Left lobe of liver (tissue), 2 donors: ENCODE measurements at places on chromosomes 7 and 10. TPM values are rescaled to one million over a fixed set of nuclear protein-coding genes. Genes with fewer than 3 reads are reported as not detected.
A peak's percentile ranks its signal among the peaks of the same experiment; 100 is the strongest.

DNA sequence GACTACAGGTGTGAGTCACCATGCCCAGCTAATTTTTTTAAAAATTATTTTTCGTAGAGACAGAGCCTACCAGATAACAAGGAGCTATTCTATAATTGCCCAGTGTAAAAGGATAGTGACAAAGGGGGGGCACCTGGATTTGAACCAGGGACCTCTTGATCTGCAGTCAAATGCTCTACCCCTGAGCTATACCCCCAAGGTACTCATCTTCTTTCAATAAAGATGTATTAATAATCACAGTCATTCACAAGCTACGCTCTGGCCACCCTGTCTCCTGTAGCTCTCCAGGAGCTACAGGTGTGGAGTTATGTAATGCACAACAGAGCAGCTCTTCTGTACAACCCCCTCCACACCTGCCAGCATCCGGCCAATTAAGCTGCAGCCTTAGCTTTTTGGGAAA is 83.5 kb downstream of the ZNF777 start:
- DNase-seq = no peak

DNA sequence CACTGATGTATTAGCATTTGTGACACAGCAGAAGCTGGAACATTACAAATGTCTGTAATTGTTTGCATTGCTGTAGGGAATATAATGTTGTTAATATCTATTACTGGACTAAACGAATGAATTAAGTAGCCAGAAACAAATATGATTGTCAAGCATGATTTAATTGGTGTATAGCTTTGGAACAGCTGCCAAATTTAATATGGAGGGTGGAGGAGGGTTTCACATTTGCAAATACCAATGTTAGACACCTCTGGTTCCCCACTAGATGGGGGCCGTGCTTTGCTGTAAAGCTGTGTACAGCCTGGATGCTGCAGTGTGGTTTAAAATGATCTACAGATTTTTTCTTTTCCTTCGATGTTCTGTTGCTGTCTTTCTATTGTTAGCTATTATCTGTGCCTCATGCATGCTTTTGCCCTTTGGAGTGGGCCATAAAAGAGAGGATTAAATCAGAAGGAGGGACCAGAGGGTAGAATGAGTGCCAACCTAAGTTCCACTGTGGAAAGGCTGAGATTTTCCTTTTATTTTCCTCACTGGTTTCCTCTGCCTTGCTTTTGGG is 23.1 kb downstream of the DNAJB9 start:
- no peak for DNase-seq

Gene SFMBT2
- total RNA-seq = 1.1 TPM

Gene ABCC2
- total RNA-seq = 254 TPM

DNA sequence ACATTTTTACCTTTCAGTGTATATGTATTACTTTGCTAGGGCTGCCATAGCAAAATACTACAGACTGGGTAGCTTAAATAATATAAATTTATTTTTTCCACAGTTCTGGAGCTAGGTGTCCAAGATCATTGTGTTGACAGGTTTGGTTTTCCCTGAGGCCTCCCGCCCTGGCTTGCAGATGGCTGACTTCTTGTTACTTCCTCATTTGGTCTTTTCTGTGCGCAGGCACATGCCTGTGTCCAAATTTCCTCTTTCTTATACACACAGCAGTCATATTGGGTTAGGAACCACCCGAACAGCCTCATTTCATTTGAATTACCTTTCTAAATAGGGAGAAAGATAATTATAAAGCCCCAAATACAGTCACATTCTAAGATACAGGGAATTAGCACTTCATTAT is 521.6 kb upstream of the SORCS1 start:
- DNase-seq = no peak

Gene IGFBP3
- total RNA-seq = 140 TPM

Gene ZNF775
- 0.88 TPM for total RNA-seq

DNA sequence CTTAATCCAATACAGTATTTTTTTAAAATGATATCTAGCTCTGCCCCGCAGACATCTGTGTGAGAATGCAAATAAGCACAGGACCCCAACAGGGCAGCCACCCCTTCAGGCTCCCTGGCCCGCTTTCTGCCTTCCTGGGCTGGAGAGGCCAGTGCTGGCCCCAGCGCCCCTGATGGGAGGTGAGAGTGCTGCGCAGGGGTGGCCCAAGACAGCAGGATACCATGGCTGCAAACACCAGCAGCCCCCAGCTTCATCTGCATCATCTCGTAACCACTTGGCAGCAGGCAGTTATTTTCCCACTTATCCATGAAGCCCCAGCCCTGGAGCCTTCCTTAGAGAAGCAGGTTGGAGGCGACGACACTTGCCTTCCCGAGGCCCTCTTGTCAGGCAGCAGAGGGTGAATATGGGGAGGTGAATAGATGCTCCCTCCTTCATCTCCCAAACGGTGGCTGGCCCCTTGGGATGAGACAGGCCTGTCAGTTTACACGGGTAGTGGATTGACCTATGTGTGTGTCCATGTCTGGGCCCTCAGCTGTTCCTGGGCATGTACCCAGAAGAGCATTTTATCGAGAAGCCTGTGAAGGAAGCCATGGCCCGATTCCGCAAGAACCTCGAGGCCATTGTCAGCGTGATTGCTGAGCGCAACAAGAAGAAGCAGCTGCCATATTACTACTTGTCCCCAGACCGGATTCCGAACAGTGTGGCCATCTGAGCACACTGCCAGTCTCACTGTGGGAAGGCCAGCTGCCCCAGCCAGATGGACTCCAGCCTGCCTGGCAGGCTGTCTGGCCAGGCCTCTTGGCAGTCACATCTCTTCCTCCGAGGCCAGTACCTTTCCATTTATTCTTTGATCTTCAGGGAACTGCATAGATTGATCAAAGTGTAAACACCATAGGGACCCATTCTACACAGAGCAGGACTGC is 71.2 kb downstream of the ALOX5 start:
- peak; percentile 84 for DNase-seq

- DNase-seq = no peak
Measured at GRCh38 chr7:37186753-37187152, 261.9 kb downstream of the ELMO1 start.
